ENCODE measurements at places on chromosomes 12 and 14. TPM values are rescaled to one million over a fixed set of nuclear protein-coding genes. Genes with fewer than 3 reads are reported as not detected.

ANP32D gene
- not detected for total RNA-seq

RAPGEF3 gene
- total RNA-seq, result 11.8 TPM

MTRFR gene
- total RNA-seq, result 7.7 TPM

TMEM63C gene
- total RNA-seq, result 0.44 TPM

LRRC10 gene
- not detected for total RNA-seq

CTDSP2 gene
- 62.3 TPM for total RNA-seq

NANOG gene
- not detected for total RNA-seq

STAC3 gene
- 0.40 TPM for total RNA-seq

PFKM gene
- 30.4 TPM for total RNA-seq

DNAJC22 gene
- 0.87 TPM for total RNA-seq

POTEG gene
- not detected for total RNA-seq

LBHD2 gene
- total RNA-seq, result not detected

KLRK1 gene
- total RNA-seq, result not detected

A2ML1 gene
- total RNA-seq, result not detected

BHLHE41 gene
- under 0.01 TPM for total RNA-seq

TPI1 gene
- total RNA-seq, result 967 TPM

RAD9B gene
- total RNA-seq, result 0.40 TPM

ZNF385A gene
- total RNA-seq, result 0.65 TPM

TMEM30B gene
- total RNA-seq, result 0.20 TPM

RERG gene
- total RNA-seq, result not detected

NYNRIN gene
- total RNA-seq, result 1.4 TPM

FGF23 gene
- not detected for total RNA-seq

NEUROD4 gene
- not detected for total RNA-seq

TMEM121 gene
- total RNA-seq, result 5.8 TPM

CAPZA3 gene
- not detected for total RNA-seq

AKAP3 gene
- total RNA-seq, result 1.3 TPM

A2M gene
- total RNA-seq, result 3.8 TPM

KRT75 gene
- total RNA-seq, result not detected

BBS10 gene
- total RNA-seq, result 10.7 TPM
